ENCODE measurements at places on chromosomes 2 and 18.
A peak's percentile ranks its signal among the peaks of the same experiment; 100 is the strongest.

GRCh38 chr2:6800553-6800952 lies 65.2 kb downstream of the CMPK2 start:
- no peak for DNase-seq

DNA sequence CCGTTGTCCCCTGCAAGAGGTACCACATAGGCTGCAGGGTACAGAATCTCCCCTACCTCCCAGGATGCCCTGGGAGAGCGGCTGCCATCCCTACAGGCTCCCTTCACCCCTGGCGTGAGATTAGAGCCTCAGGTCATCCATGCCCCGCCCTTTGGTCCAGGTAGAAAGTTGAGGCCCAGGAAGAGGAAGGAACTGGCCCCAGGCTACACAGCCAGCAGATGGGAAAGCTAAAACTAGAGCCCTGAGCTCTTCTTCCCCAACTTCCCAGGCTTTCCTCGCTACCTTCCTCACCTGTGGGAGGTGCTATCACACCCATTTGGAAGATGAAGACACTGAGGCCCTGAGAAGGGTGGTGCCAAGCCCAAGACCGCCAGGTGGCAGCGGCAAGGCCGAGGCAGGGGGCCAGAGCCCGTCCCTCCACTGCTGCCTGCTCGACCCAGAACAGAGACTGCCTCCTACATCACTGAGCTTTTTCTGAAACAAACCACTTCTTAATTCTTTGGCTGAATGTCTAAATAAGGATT lies 25.8 kb downstream of the CIB4 start:
- no peak for DNase-seq

- no peak for DNase-seq
Measured at GRCh38 chr18:12121175-12122042, 27.8 kb downstream of the ANKRD62 start.

- peak; percentile 80 for DNase-seq
Measured at GRCh38 chr2:11155381-11156035, at the start of gene SLC66A3. Gene SLC66A3 (plus strand): TSS chr2:11155467. CDS start chr2:11155547, 80 bp downstream.

DNA sequence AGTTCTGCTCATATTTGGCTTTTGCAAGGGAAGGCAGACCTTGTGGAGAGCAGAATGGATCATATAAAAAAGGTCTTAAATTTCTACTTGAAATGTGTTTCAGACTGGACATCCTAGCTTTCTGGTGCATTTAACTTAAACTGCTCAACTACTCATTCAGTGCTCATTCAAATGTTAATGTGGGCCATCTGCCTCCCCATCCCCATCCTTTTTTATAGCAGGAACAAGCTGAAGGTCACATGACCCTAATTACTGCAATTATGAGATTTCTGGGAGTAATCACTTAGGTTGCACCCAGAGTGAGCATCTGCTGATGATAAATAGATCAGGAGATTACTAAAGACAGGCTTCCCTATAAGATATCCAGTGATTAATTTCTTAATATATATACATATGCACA lies 96.1 kb downstream of the MAP2 start:
- DNase-seq, result no peak

- no peak for DNase-seq
Measured at GRCh38 chr18:49802623-49803022, 10.7 kb downstream of the ACAA2 start.

Measured in C1 segment of cervical spinal cord (tissue), 14 donors.